CD4-positive, alpha-beta T cell treated with Interleukin-4 for 1 hour (primary cell): ENCODE measurements at places on chromosomes 16 and 17.
A peak's percentile ranks its signal among the peaks of the same experiment; 100 is the strongest.

GRCh38 chr16:16124438-16124837 lies 98.9 kb downstream of the ABCC6 start:
- DNase-seq = no peak

GRCh38 chr17:68319410-68320162 lies 28.3 kb downstream of the ARSG start:
- no peak for DNase-seq

GRCh38 chr16:67645397-67646121 lies 615 bp downstream of the CARMIL2 start:
- no peak for DNase-seq

GRCh38 chr17:37643118-37643766 lies at the start of gene DDX52:
Gene DDX52, minus strand, starts transcription at chr17:37643446. Its CDS starts 26 bp downstream, at chr17:37643420.
- DNase-seq = peak; percentile 94

GRCh38 chr16:58649707-58650106 lies 20.1 kb upstream of the CNOT1 start:
- no peak for DNase-seq

DNA sequence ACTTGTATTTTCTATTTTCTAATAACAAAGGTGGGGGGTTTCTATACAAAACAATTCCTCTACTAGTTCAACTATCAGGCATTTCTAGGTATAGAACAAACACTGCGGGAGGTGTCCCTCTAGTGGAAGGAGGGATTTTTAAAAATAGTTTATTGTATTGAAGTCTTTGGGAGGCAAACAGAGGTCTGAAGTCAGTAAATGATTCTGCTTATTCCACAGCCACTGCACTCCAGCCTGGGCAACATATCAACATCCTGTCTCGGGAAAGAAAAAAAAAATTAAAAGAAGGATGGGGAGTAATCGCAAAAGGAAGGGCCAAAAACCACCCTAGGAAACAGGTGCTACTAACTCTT lies 648 bp upstream of the ERCC4 start:
- no peak for DNase-seq

GRCh38 chr16:48590476-48590875 lies 19.5 kb downstream of the N4BP1 start:
- DNase-seq = no peak

DNA sequence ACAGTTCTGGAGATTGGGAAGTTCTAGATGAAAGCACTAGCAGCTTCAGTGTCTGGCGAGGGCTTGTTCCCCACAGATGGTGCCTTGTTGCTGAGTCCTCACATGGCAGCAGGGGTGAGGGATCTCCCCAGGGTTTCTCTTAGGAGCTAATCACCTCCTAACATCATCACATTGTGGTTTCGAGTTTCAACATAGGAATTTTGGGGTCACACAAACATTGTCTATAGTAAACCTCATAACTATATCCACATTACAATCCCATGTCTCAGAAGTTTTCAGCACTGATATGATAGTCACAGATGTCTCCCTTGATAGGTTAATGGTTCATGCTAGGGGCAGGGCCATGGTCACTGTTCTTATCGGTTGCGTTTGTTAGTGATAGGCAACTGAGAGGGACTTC lies 13.8 kb downstream of the CLUAP1 start:
- no peak for DNase-seq

- no peak for DNase-seq
These were observed 22.8 kb downstream of the TAOK1 start for GRCh38 chr17:29412780-29413565.

DNA sequence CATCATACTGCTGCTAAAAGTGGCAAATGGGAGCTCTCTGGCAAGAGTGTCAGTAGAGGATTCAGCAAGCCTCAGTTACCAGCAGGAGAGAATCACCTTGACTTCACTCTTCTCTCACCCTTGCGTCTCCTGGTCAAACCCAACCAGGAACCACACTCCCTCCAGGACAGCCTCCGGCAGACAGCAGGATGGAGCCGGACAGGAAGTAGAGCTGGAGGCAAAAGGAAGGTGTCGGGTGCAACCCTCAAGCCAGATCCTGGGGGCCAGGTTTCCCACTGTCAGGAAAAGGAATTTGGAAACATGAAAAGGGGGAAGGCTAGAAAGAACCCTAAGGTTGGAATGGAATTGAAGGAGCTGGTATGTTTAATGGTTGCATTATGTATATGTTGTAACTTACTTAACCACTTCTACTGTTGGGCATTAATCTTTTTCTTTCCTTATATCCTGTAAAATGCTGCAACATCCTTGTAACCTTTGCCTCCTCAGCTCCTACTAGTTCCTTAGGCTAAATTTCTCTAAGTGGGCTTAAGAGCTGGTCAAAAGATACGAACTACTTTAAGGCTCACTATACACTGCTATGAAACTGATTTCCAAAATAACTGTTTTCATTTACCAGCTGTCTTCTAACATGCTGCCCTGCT lies 40.3 kb downstream of the CYTH1 start:
- no peak for DNase-seq
